ENCODE measurements at places on chromosomes 2 and 18.

DNA sequence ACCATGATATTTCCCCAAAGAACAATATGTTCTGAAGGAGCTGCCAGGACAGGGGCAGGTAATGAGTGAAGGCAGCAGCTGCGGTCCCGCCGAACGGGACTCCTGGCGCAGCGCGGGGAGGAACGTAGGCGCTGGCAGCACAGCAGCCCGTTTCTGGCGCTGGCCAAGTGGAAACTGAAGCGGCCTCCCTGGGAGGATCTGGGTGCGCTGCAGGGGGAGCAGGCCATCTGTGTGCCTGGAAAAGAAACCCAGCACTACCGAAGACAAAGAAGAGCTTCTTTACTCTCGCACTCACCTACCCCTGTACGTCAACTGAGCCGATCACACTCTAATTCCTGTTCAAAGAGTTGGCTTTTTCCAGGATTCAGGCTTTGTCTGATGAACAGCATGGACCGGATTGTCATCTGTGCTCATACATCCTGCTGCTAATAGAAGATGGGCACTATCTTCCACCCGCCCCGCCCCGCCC lies 11.8 kb downstream of the G6PC2 start:
- no peak for DNase-seq

DNA sequence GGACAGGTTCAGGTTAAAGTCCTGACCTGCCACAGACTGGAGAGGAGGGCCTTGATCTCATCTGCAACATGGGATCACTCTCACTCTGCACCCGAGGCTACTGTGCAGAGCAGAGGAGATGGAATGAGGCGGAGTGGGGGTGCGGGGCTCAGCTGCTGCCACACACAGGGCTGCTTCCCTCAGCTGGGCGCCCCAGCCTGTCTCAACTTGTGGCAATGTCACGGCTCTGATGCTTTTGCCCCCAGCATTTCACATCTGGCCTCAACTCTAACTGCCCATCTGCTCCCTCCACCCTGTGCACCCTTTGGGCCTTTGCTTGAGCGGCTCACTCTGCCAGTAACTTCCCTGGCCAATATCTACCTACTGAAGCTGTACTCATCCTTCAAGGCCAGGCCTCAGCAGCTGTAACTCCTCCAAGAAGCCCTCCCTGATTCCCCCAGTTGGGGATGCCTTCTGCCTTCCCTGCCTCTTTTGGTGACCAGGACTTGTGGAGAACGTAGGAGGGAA lies 70.3 kb downstream of the POLR1A start:
- DNase-seq: peak; percentile 29

- DNase-seq: no peak
These were observed 106.6 kb upstream of the UPP2 start for GRCh38 chr2:157995117-157995516.

DNA sequence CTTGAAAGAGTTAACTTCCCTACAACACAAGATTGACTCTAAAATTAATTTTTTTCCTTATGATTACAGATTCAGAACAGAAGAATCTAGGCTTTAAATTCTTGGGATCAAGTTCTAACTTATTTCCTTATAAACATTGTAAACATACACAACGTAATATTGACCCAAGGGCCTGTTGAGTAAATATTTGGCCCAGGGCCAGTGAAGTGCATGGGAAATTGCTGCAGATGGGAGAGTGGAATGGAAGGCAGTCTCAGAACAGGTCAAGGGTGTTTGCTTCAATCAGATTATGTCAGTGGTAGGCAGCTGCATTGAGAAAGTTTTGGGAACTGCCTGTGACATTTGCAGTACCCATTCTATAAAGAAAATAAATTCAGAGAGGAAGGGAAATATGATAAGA lies 137.6 kb downstream of the MYO1B start:
- DNase-seq: no peak

GRCh38 chr2:101374821-101375561 lies 12.3 kb downstream of the CREG2 start:
- no peak for DNase-seq

DNA sequence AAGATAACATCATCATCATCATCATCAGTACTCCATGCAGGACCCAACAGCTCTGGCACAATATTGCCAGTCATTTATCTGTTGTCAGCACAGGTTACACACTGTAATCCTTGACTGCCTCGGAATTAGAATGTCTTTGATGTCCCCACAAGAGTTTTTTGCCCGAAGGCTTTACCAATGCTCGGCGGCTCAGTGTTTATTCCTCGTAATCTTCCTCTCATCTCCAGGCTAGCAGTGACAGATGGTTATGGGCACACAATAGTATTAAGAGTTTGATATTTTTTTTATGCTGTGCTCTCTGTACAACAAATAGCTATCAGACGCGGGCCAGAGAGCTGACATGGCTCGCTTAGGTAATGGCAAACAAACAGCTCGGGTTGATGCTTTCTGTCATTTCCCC lies 515.2 kb downstream of the ZEB2 start:
- no peak for DNase-seq

DNA sequence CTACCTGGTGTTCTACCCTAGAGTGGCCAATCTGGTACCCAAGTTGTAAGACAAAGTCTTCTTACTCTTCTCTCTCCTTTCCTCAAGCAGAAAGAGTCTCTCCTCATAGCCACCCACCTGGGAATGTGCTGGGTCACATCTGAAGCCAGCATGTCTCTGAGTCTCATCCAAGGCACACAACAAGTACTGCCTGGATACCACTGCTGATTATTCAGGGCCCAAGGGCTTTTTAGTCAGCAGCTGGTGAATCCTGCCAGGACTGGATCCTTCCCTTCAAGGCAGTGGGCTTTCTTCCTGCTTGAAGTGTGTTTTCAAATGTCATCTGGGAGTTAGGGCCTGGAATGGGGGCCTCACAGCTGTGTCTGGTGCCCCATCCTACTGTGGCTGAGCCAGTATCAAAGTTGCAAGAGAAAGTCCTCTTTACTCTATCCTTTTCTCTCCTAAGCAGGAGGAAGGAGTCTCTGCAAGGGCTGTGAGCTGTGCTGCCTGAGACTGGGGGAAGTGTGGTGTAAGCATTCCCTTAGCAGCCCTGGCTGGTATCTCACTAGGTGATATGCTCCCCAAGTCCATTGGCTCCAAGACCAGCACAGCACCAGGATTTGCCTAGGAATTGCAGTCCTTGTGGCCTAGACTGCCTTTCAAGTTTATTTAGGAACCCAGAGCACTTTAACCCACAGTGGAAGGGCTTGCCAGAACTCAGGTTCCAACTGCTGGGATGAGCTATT lies 27.2 kb downstream of the OXER1 start:
- DNase-seq: no peak

DNA sequence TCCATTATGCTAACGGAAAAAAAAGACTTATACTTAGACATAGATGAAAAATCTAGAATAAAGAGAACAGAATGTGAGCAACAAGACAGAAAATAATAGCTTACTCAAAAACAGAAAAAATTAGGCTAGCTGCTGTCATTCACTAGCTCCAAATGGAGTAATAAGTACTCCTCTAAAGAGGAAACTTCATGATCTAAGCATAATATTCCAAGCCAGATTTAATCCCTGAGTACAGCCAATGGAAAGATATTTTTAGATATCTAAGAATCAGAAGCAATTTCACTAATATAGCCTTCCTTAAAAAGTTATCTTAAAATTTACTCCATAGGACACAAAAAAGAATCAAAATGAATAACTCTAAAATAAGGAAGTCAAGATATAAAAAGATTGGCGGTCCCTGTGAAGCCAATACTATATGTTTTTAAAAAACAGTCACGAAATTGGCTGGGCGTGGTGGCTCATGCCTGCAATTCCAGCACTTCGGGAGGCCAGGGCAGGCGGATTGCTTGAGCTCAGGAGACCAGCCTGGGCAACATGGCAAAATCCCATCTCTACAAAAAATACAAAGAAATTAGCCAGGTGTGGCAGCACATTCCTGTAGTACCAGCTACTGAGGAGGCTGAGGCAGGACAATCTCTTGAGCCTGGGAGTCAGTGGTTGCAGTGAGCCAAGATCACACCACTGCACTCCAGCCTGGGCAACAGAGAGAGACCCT lies 123.2 kb upstream of the BCL2L11 start:
- DNase-seq: no peak

DNA sequence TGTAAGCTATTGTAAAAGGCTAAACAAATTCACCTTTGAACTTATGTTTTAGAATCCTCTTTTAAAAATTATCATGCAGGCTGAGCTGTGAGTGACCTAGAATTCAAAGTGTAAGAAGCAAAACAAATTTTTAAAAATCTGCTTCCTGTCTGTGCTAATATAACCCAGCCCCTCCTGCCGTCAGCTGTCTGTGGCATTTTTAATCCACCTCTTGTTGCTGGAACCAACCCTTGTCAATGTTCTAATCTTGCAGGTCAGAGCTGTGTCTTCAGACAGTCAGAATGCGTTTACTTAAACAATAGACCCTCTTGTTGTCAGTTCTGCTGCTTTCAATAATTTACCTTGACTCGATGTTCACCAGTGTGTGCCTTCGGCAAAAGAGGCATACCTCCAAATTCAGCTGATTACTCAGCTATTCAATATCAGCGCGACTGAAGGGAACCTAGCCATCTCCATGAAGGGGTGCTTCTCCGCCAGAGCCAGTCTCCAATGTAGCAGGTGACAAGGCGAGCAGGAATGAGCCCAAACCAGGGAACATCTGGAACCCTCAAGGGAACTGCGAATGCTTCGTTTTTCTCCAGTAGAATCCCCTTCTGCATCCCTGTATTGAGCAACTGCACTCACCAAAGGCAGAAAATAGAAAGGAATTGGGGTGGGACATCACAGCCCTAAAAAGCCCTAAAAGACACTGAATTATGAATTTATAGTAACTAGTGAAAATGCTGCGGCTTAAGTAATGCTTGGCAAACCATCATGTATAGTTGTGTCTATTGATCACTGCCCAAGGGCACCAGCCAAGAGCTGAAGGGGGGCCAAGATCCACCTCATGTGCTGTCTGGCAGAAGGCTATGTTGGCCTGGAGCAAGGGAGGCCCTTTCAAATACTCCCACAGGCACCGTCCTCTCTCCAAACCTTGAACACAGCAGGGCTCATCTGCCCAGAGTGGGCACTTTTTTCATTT lies 62.5 kb downstream of the LYPD6B start:
- DNase-seq: no peak

GRCh38 chr2:206881708-206882410 lies 57.5 kb upstream of the CPO start:
- DNase-seq: no peak

DNA sequence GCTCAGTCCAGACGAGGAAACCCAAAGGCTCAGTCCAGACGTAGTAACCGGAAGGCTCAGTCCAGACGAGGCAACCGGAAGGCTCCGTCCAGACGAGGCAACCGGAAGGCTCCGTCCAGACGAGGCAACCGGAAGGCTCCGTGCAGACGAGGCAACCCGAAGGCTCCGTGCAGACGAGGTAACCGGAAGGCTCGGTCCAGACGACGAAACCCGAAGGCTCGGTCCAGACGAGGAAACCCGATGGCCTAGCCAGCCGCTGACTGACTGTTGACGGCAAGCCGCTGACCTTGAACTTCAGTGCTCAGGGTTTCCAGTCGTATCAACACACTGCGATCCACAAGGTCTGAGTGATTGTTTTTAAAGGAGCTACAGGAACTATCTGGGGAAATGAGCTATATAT lies 150.7 kb upstream of the TPO start:
- no peak for DNase-seq

DNA sequence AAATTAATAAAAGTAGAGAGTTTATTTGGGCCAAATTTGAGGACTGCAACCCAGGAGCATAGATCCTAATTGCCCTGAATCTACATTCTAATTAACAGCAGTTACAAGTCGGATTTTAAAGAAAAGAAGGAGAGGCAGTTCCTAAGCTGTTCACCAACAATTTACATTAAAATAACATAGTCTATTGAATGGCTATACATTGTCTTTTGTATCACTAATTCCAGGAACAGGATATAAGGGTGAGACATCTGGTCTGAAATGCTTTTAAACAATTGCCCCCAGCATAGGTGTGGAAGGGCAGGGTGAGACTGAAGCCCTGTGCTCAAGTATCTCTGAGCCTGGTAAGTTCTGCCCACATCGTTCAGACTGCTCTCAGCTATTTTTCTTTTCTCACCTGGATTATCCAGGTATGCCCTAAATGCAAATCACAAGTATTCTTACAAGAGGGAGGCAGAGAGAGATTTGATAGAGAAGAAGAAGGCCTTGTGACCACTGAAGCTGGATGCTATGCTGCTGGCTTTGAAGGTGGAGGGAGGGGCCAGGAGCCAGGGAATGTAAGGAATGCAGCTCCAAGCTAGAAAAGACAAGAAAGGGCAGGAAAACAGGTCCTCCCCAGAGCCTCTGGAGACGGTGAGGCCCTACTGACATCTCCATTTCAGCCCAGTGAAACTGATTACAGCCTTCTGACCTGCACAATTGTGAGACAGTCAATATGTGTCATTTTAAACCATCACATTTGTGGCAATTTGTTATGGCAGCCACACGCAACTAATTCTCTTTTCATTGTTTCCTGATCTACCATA lies 189.4 kb upstream of the ARL4C start:
- DNase-seq: no peak

GRCh38 chr18:8895341-8895740 lies 190.0 kb downstream of the MTCL1 start:
- no peak for DNase-seq

- no peak for DNase-seq
These were observed 11.5 kb downstream of the IGFBP5 start for GRCh38 chr2:216683846-216684245.

DNA sequence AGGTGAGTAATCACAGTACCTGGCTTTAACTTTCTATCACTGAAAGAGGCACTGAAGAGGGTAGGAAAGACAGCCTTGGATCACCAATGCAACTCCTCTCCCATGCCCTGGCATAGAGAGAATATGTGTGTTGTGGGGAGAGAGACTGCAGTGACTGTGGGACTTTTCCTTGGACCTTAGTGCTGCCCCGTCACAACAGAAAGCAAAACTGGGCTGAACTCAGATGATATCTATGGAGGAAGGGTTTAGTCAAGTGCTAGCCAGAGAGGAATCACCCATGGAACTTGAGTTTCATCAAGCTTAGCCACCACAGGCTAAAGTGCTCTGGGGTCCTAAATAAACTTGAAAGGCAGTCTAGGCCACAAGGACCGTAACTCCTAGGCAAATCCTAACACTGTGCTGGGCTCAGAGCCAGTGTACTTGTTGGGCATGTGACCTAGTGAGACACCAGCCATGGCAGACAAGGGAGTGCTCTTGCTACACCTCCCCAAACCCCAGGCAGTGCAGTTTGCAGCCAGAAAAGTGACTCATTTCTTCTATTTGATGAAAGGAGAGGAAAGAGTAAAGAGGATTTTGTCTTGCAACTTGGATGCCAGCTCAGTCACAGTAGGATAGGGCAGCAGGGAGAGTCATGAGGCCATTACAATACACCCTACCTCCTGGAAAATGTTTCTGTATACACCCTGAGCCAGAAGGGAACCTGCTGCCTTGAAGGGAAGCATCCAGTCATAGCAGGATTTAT lies 105.8 kb upstream of the SPOPL start:
- no peak for DNase-seq

GRCh38 chr18:27763341-27763740 lies 413.6 kb downstream of the CDH2 start:
- no peak for DNase-seq

DNA sequence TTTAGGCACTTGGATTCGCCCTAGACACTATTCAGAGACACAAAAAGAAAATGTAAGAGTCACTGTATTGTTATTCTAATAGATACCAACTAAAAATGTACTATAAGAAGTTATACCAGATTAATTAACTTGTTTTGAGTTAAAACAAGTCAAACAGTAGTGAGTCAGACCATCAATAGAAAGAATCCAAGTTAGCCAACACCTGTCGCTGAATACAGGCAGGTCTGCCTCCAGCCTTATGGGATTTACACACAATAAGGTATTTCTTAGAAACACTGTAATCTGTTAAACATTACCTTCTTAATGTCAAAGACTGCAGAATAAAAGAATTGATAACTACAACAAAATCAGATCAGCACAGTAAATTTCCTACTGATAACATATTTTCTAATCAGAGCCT lies 181.4 kb downstream of the DYM start:
- no peak for DNase-seq
